CD4-positive, alpha-beta T cell (primary cell): ENCODE measurements at places on chromosomes 12 and 14. TPM values are rescaled to one million over a fixed set of nuclear protein-coding genes. Genes with fewer than 3 reads are reported as not detected.
A peak's percentile ranks its signal among the peaks of the same experiment; 100 is the strongest.

RAB15 gene
- total RNA-seq = 3.8 TPM

OR6C2 gene
- not detected for total RNA-seq

NTN4 gene
- 0.47 TPM for total RNA-seq

CRIP1 gene
- 258 TPM for total RNA-seq

CCND2 gene
- total RNA-seq = 159 TPM

TMEM263 gene
- total RNA-seq = 33.4 TPM

CARMIL3 gene
- 0.05 TPM for total RNA-seq

SIX6 gene
- total RNA-seq = not detected

DAO gene
- total RNA-seq = not detected

TAMALIN gene
- total RNA-seq = 495 TPM

HOTAIR gene
- not detected for total RNA-seq

DNA sequence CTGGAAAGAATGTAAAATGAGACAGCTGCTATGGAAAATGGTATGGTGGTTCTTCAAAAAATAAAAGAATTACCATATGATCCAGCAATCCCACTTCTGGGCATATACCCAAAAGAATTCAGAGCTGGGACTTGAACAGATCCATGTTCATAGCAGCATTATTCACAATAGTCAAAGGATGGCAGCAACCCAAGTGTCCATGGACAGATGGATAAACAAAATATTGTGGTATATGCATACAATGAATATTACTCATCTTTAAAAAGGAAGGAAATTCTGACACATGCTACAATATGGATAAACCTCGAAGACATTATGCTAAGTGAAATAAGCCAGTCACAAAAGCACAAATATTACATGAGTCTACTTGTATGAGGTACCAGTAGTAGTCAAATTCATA is 9.1 kb downstream of the RAB2B start:
- no peak for DNase-seq

DNA sequence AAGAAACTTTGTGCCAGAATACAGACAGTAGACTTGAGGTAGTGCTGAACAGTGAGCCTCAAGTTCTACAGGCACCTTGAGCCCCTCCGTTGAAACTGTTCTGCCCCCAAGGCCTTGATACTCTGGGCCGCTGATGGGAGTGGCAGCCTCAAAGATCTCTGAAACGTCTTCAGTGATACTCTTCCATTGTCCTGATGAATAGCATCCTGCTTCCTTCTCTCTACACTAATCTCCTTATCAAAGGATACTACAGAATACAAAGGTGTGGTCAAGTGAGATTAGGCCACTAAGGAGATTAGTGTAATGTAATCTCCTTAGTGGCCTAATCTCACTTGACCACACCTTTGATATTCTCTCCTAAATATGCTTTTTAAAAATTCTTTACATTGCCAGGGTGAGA is 419.8 kb upstream of the SEL1L start:
- DNase-seq = no peak

GRCh38 chr12:101407049-101407435 is 530 bp downstream of the ARL1 start:
- DNase-seq = peak; percentile 7

DNA sequence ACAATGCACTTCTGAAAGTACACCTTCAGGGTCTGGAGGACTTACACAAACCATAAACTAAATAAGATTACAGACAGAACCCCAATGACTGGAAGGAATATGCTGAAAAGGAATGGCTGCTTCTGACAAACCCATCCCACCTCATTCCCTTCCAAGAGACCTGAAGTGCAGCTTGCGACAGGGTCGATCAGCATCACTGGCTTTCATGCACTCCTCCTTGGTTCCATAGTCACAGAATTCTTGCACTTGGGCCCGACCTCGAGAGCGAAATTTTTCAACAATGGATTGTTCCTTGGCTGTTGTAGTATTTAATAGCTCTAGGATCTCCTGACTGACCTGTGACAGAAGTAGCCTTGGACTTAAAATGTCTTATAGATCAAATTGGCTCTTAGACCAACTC is 9.6 kb downstream of the METTL3 start:
- no peak for DNase-seq

- DNase-seq = no peak
These were observed 229.9 kb downstream of the SNAPC1 start for GRCh38 chr14:61992139-61992538.

DNA sequence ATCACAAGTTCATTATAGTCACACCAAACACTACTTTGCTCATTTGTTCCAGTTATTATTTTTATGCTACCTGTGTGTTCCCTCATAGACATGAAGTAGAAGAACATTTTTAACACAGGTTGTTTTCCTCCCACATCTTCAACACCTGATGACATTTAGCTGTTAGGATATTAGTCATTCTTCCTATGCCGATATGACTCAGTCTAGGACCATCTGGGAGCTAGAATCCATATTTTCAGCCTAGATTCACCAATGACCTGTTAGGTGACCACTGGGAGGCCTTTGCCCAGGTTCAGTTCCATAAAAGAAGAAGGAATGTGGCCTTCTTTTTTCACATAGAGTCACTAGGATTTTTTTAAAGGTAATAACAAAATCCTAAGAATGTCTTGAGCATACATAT is 222.8 kb downstream of the C12orf42 start:
- no peak for DNase-seq

DNA sequence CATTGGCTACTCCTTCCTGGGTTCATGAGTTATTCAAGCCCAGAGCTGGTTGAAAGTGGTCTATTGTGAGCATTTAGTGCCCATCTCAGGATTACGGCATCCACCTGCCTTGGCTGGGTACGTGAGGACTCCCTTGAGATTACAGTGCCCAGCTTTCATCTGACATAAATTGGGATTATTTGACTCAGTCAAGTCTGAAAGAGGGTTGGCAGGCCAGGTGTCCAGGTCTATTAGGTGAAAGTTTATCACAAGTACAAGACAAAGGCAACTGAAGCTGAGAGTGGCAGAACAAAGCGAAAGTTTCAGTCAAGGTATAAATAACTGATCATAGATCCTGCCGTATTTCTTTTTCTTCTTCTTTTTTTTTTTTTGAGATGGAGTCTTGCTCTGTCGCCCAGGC is 84.6 kb upstream of the ATF7IP start:
- DNase-seq = no peak

GRCh38 chr14:36791402-36791801 is 129.7 kb downstream of the PAX9 start:
- DNase-seq = no peak

DNA sequence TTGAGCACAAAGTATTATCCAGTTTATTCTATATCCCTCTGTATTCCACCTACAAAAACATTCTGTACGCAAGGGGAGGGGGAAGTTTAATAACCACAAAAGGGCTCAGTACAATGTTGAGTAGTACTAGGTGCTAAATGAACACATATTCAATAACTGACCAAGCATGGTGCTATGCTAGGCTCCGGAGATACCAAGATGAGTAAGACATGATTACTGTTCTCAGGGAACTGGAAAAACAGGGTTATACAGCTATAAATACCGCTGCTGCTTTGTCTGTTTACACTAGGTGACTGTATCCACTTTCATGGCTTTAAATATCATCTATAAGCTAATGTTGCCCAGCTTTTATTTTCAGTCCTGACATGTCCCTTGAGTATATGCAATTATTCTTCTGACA is 135.8 kb downstream of the INSM2 start:
- no peak for DNase-seq

- no peak for DNase-seq
These were observed 157.4 kb downstream of the PTCSC3 start for GRCh38 chr14:36019126-36019525.

DNA sequence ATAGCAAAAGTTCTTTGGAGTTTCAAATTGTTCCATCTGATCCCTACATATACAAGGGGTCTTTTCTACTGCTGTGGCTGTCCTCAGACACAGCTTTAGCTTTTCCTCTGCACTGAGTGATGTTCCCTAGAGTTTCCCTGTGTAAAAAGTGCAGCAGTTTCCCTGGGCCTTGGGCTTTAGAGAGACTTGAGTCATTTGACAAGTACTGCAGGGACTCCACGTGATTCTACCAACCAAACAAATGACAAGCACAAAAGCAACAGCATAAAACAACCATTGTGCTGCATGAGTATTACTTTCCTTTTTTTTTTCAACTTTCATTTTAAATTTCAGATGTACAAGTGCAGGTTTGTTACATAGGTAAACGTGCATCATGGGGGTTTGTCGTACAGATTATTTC is 272.8 kb downstream of the PDZRN4 start:
- no peak for DNase-seq

- no peak for DNase-seq
These were observed 1.1 kb upstream of the HDAC7 start for GRCh38 chr12:47820631-47821345.

DNA sequence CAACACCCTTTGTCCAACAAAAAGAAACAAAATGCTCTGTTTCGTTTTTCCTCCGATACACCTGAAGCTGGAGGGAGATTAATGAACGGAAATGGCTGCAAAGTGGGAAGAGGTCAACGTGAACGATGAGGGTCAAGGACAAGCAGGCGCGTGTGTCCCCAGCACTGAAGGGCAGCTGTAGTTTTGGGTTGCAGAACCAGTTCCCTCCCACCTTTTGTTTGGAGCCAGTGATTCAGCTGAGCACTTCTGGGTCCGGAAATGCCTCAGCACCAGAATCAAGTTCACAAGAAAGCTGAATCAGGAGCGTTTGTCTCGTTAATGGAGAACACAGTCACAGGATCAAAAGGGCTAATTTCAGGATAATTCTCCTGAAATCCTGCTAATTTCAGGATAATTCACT is 51.1 kb upstream of the PWP1 start:
- DNase-seq = no peak

GRCh38 chr12:124449623-124450375 is 117.6 kb downstream of the NCOR2 start:
- DNase-seq = no peak

DNA sequence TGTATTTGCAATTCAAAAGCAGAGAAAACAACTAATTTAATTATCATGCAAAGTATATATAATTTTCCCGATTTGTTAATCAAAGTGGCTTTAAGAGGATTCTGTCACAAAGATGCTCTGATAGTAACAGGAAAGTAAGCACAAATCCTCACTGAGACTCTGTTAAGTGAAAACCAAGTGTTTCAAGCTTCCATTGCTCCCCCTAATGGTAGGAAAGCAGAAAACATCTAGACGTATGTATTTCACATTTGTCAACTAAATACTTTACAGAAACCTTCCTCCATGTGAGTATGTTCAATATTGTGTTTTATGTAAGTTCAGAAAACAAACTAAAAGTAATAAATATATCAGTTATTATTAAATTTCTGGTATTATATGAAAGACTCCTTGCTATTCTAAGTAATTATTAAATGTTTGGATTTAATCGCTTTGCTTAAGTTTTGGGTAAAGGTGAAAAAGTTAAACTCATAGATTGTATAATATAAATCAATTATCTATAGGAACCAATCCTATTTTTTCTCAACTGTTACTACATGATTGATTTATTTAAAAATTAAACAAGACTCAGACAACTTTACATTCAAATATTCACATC is 1.5 kb upstream of the NTS start:
- peak; percentile 23 for DNase-seq

- no peak for DNase-seq
These were observed 614.6 kb upstream of the ATP2B1 start for GRCh38 chr12:90323217-90323616.

DNA sequence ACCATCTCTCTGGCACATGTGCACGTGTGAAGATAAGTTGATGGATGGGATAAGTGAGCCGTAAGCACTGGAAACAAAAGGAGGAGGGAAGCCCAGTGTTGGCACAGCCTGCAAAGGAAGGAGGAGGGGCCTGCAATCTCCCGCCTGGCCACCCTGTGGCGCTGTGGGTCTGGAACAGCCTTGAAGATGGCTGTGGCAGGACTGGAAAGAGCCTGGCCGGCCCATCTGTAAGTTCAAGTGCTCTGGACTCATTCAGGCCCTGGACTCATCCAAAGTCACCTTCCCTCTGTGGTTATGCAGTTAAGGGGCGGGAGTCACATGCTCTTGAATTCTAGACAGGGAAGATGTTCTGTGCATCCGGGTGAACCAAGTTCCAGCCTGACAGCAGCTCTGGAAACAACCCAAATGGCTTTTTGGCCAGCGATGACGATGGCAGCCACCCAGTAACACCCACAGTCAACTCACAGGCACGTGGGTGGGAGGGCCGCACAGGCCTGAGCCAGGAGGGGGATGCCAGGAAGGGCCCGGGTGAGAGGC is 50.4 kb downstream of the CHGA start:
- DNase-seq = no peak
